ENCODE measurements at places on chromosomes 3 and 15.

- DNase-seq: no peak
These were observed 198.6 kb downstream of the VGLL3 start for GRCh38 chr3:86792316-86792715.

- no peak for DNase-seq
These were observed 185.7 kb downstream of the OPA1 start for GRCh38 chr3:193778676-193779075.

DNA sequence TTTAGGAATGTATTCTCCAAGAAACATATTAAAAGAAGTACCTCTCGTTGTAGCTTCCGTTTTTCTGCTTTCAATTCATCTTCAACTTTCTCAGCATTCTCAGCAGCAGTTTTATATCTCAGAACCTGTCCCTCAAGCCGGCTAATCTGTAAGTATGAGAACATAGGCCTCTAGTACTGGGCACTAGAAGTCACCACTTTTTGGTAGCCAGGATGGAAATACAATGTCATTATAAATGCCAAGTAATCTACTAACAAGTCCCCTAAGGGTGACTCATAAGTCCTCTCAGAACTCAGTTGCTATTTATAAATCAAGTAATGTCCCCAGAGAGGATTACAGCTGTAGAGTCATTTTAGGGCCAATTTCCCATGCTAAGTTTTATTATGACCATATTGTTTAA is 61.1 kb downstream of the MLH1 start:
- DNase-seq: peak; percentile 66

GRCh38 chr3:43087249-43087776 is 18.6 kb downstream of the POMGNT2 start:
- DNase-seq: no peak

DNA sequence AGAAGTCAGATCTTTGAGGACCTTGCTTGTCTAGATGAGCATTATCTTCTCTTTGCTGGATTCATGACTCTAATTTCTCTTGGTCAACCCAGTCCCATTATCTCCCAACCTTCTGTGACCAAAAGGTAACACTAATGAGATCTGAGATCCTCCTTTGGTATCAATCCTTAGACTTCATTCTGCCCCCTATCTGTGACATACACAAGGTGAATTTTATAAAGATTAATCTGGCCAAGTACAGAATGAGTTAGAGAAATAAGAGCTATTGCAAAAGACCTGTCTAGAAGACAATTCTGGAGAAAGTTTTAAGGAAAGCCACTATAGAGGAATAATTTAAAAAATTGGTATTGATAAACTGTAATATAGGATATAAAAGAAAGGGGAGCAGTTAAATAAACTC is 113.8 kb upstream of the KCNMB2 start:
- DNase-seq: no peak

GRCh38 chr15:70375006-70375431 is 277.3 kb upstream of the TLE3 start:
- DNase-seq: no peak

DNA sequence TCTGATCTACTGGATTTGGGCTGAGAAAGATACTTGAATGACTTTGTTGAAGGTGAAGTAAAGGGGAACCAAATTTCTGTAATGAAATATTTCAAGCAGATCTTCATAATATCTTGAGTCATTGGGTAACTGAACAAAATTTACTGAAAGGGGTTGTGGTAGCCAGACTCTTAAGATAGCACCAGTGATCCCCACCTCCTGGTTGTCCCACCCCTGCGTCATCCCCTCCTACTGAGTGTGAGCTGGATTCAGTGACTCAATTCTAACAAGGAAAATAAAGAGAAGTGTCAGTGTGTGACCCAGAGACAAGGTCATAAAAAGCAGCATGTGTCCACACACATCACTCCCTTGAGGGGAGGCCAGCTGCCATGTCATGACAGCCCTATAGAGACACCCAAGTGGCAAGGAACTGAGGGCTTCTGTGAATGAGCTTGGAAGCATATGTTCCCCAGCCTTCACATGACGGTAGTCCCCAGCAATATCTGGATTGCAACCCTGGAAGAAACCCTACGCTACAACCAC is 107.1 kb downstream of the MECOM start:
- DNase-seq: no peak

- peak; percentile 97 for DNase-seq
These were observed at the start of gene ARL13B for GRCh38 chr3:93979850-93980676. Gene ARL13B, plus strand, starts transcription at chr3:93980155. Its CDS starts 269 bp downstream, at chr3:93980424.

GRCh38 chr15:43808960-43809678 is 8.7 kb downstream of the HYPK start:
- DNase-seq: no peak

GRCh38 chr3:170467007-170467406 is 48.3 kb downstream of the CLDN11 start:
- DNase-seq: no peak

DNA sequence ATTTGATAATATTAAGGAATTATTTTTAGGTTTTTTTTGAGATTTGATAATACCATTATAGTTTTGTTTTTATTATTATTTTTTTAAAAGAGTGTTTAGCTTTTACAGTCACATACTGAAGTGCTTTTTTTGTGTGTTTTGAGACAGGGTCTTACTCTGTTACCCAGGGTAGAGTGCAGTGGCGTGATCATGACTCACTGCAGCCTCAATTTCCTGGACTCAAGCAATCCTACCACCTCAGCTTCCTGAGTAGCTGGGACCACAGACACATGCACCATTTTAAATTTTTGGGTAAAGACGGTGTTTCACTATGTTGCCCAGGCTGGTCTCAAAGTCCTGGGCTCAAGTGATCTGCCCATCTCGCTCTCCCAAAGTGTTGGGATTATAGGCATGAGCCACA is 73.0 kb downstream of the SUMF1 start:
- no peak for DNase-seq

DNA sequence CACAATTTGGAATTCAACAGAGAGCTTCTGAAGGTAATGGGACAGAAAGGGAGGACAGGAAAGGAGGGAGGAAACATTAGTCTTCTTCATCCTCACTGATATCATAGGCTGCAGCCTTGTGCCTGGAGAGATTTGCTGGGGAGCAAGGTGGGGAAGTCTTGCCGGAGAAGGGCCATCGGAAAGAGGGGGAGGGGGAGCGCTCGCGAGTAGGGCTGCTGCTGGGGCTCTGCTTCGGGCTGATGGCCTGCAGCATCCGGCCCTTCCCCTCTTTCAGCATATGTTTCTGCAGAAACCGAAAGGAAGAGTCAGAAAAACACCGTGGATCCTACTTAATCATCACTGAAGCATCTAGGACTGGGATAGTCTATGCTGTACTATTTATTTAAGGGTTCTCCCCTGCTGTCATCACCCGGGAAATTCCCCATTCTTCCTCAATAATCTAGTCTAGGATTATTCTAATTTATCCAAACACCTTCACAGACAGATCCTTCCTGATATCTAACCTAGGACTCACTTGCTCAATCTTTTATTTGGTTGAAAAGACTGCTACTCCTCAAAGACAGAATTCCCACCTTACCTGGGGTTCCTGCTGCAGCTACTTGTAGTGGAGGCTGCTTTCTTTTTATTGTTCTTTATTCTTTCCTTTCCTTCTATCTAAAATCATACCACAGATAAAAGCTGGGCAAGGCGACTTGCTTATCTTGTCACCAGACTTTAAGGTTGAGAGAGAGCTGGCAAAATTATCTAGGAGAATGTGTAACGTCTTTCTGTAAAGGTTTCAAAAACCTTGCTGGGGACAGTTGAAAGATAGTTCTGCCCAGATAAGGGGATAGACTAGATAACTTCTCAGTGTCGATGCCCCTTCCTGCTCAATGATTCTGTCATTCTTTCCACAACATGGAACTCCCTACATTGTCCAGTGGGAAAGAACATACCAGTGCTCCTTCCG is 22.6 kb downstream of the SLC51A start:
- no peak for DNase-seq

DNA sequence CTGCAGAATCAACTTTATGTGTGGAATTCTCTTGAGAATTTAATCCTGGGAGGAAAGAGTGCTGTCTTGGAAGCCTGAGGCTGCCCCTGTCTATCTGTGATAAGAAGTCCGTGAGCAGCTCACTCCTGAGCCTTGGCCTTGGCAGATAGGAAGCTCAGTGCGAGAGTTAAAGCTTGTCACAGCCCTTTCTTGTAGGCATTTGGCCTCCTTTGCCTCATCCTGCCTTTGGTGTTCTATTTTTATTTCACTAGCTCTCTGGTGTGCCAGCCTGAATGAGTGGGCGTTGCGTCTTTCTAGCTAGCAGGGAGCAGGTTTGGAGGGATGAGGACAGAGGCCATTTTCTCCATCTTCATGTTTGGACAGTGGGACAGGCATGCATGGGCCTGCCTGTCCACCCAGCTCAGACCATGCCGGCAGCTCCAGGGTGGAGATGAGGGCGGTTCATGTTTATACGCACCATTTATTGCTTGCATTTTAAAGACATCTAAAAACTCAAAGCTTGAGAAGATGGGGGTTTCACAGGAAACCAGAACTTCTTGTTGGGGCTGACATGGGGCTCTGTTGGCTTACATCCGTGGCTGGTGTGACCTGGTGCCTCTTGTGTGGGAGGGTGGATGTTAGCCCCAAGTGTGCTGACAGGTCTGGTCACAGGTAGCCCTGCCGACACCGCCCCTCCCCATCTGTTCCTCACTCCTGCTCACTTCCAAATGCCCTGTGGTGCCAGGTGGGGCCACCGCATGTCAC is 29.8 kb downstream of the IRAK2 start:
- no peak for DNase-seq

GRCh38 chr15:32029862-32030781 is at the start of gene CHRNA7:
Gene CHRNA7, plus strand, starts transcription at chr15:32030515. Its CDS starts 80 bp downstream, at chr15:32030595.
- DNase-seq: no peak

- DNase-seq: no peak
These were observed 19.4 kb upstream of the PPP4R2 start for GRCh38 chr3:72977060-72977808.

- DNase-seq: no peak
These were observed 1.5 kb downstream of the CDC25A start for GRCh38 chr3:48186631-48187300.

DNA sequence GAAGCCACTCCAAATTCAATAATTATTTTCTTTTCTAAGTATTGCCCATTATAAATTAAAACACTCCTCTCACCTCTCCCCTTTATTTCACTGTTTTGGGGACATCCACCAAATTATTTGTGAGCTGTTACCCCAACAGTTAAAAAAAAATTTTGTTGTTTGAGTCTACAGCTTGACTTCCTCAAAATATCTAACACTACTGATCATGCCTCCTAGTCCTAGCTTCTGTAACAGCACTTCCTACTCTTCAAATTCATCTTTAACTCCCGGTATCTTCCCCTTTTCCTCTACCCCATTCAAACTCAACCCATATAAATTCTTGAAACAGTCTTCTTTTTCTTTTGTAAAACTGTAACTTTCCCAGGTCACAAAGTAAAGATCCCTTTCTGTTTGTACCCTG is 15.9 kb downstream of the PARL start:
- no peak for DNase-seq

DNA sequence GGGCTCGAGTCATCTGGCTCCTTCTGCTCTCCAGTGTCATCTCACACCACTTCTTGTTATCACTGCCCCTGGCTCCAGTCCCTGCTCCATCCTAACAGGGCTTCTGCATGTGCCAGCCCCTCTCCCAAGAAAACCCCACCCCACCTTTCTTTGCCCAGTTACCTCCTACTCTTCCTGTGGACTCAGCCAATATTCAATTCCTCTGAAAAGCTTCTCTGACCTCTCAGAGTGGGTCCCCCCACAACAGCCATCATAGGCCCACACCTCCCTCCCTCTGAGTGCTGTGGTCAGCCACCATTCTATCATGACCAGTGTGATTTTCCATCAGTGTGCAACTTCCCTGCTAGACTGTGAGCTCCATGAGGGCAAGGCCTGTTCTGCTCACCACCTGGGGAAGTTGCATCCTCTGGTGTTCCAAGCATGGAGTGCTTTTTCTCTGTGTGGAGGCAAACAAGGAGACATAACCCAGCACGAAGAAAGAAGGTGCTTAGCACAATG is 71.6 kb downstream of the ADCY5 start:
- no peak for DNase-seq

- peak; percentile 78 for DNase-seq
These were observed 27.6 kb downstream of the PLXNB1 start for GRCh38 chr3:48402281-48402732.

DNA sequence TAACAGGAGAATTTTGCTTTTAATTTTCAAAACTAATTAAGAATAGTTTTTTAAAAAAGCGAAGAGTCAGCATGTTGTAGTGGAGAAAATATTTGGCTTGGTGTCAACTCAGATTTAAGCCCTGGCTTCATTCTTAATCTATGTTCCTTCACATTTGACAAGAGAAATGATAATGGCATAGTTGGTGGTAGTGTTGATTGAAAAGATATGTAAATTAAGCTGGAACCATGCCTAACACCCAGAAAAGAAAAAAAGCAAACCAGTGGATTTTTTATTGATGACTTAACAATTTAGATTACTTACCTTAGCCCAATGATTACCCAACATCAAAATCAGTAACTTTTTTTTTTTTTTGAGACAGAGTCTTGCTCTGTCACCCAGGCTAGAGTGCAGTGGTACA is 27.4 kb downstream of the TCAIM start:
- DNase-seq: no peak

- peak; percentile 48 for DNase-seq
These were observed 6.9 kb downstream of the INAFM2 start for GRCh38 chr15:40330368-40330836.

DNA sequence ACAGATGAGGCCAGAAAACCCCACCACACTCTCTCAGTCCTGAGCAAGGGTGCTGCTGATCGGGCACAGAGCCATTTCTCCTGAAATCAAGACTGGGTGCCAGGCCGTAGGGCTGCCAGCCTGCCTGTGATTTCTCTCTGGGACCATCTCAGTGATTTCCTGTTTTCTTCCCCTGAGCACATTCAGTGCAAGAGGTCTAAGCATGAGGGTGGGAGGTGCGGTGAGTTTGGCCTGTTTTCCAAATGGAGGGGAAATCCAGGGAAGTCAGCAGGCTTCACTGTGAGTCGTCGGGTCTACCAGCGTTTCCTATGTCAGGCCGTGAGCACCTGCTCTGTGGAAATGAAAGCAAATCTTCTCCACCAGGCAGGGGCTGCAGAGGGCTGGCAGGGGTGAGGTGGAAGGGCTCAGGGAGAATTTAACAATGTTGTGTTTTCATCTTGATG is 82.3 kb downstream of the ST6GAL1 start:
- no peak for DNase-seq

DNA sequence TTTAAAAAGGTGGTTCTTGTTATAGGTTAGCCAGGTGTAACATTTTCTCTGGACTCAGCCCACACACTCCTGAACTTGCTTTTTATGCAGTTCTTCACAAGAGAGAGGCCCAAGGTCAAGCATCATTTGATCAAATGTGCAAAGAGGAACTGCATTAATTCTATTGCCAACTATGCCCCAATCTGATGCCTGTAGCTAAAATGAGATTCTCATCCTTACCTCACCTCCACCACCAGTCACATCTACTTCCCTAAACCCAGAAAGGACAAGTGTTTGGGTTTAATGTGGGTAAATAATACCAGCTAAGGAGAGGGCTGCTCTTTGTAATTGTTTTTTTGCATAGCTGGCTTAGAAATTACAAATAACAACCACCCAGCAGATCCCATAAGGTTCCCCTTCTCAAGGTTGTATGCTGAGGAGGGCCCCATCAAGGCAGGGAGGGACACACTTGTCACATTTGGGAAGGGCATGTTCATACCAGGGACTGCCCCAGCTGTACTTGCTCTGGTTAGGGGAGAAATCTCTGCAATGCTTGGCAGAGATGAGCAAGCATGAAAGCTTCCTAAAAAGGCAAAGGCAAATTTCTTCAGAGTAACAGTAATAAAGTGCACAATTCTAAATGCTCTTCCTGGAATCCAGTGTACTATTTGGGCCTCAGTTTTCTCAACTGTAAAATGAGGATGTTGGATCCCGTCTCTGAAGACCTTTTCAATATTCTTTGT is 76.2 kb downstream of the TGFBR2 start:
- DNase-seq: no peak

GRCh38 chr3:171116824-171117395 is 90.4 kb upstream of the SLC2A2 start:
- DNase-seq: no peak

Data from GM04504 (cell line).